Caki2 (cell line): ENCODE measurements at places on chromosomes 11 and 22. TPM values are rescaled to one million over a fixed set of nuclear protein-coding genes. Genes with fewer than 3 reads are reported as not detected.

DNA sequence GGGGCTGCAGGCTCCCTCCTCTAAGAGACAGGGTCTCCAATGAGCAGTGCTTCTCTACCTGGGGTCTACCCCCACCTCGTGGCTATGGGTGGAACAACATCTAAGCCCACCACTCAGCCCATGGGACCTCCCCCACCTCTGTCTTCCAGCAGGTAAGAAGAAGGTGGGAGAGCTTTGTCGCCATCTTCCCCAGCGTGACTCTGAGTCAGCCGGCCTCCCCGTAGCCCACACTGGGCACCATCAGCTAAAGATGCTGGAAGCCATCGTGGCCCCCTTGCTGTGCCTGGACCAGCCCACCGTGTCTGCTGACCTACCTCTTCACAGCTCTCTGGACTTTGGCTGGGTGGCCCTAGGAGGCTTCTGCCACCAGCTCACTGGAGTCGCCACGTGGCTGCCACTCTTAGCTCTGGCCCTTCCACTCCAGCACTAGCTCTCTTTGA is 944 bp downstream of the C11orf86 start:
- no peak for DNase-seq

The CEP126 gene
- total RNA-seq = 0.46 and 0.54 TPM in 2 replicates

The PIH1D2 gene
- 0.49 and 11.4 TPM in 2 replicates for total RNA-seq

DNA sequence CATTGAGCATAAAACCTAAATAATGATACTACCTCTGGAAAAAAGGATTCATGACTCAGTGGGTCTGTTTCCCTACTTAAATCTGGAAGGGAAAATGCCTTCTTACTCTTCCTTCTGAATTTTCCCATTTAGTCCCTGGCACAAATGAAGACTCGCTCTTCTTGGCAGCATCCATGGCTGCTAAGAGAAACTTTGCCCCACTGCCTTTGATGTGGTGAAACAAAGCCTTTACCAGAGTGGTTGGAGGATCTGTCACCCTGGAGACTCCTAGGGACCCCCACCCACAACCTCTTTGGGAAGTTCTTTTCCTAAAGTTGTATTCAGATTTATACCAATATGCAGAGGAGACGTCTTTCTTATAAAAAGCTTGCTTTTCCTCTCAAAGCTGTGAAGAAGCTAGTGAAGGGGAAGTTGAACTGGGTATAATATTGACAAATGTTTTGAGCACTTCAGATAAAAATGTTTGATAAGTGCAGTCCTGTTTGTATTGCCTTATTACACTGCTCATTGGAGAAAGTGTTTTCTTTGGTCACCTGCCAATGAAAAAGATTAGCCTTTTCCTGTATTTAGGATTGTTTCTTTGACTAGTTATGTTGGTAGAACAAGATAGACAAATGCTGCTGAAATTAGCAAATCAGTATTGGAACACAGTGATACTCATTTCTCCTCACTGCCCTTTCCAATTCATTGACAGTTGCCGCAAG is 77.3 kb downstream of the ARFGAP2 start:
- no peak for DNase-seq

The APOBEC3A gene
- not detected in 2 replicates for total RNA-seq

- no peak for DNase-seq
Measured at GRCh38 chr11:133326849-133327248, 205.5 kb downstream of the OPCML start.

The IGLL1 gene
- total RNA-seq = not detected in 2 replicates

The PATE2 gene
- not detected in 2 replicates for total RNA-seq

- no peak for DNase-seq
Measured at GRCh38 chr11:35583126-35583525, 35.1 kb upstream of the FJX1 start.

GRCh38 chr22:27433099-27433498 is 368.5 kb downstream of the MN1 start:
- DNase-seq = no peak

GRCh38 chr22:26109686-26110315 is 59.5 kb upstream of the SEZ6L start:
- no peak for DNase-seq

The RFPL1 gene
- total RNA-seq = not detected in 2 replicates

The CASP1 gene
- not detected in 2 replicates for total RNA-seq

DNA sequence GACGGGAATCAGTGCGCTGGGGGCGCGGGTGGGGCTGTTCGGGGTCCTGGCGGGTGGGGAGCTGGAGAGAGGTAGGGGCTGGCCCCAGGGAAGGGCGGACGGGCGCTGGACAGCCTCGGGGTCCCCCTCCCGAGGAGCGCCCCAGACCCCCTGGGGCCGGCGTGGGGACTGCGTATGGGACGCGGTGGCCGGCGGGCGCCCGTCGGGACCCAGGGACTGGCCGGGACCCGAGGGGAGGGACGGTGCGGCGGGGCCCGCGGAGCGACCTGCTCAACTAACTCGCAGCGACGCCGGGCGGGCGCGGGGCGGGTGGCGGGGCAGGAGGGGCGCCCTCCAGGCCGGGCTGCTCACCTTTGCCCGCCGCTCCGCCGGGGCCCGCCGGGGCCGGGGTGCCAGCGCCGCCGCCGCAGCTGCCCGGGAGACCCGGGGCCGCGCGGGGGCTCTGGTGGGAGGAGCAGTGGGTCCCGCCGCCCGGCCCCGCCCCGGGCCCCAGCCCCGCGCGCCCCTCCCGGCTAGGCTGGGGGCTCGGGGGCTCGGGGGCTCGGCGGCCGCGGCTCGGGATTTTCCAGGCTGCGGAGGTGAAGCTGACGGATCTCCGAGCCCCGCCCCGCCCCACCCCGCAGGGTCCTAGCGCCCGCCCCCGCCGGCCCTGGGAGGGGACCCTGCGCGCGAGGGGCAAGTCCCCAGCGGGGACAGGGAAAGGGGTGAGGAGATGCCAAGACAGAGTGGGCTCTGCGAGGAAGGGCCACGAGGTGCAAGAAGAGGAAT is 12.3 kb downstream of the STARD10 start:
- DNase-seq = no peak

The NLRP14 gene
- not detected in 2 replicates for total RNA-seq

The PGR gene
- not detected in 2 replicates for total RNA-seq

GRCh38 chr11:23310276-23310675 is 450.0 kb upstream of the CCDC179 start:
- no peak for DNase-seq

The MALAT1 gene
- total RNA-seq = 107 and 234 TPM in 2 replicates

The NPTXR gene
- total RNA-seq = 6.2 and 6.7 TPM in 2 replicates

- no peak for DNase-seq
Measured at GRCh38 chr11:16225623-16226022, 130.7 kb downstream of the SOX6 start.

DNA sequence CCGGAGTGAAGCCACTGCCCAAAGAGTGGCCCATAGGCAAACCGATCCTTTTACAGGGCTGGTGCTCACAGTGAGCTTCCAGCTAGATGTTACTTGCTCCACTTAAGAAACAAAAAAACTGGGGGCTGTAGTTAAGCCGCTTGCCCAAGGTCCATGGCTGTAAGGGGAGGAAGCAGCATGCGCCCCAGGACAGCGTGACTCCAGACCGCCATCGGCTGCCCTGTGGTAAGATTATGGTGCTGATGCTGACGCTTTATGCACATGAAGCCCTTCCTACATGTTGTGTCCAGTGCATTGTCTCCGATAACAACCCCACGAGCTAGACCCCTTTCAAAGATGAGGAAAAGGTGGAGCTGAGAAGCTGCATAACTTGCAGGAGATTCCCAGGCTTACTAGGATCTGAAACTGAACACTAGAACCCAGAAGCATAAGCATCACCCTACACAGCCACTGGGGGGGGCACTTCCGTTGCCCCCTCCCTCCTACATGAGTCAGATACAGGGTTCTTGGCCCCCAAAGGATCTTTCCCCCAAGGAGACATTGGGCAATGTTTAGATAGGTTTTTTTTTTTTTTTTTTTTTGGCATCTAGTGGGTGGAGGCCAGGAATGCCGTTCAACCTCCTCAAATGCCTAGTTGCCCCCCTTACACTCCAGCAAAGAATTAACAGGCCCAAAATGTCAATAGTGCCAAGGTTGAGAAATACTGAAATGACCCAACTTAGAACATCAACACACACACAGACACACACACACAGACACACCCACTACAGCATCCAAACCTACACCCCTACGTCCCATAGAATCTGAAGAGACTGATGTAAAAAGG is 53.9 kb downstream of the MN1 start:
- DNase-seq = no peak

- DNase-seq = no peak
Measured at GRCh38 chr22:49728570-49729271, 99.0 kb downstream of the BRD1 start.

The MISFA gene
- total RNA-seq = not detected in 2 replicates

DNA sequence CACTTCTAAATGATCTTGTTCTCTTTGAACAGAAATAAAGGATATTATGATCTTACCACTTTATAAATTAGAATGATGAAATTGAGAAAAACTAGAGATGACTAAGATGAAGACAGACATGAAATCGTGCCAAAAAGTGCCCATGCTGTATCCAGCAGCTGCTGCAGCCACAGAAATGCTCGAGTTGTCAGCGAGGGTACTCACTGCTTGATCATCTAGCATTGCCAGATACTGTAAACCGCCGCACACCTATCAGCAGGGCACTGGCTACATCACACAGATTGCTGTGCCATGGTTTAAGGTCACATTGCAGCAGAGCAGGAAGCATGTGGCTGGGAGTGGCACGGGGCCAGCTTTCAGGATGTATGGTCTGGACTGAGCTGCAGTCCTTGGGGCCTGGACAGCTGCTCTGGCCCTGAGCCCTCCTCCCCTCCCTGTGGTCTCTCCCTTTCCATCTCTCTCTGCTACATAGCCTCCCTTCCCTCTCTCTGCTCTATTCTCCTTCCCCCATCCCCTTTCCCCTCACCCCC is 51.0 kb upstream of the SEPTIN5 start:
- peak; percentile 2 for DNase-seq

The ART5 gene
- total RNA-seq = 3.5 and 4.9 TPM in 2 replicates

DNA sequence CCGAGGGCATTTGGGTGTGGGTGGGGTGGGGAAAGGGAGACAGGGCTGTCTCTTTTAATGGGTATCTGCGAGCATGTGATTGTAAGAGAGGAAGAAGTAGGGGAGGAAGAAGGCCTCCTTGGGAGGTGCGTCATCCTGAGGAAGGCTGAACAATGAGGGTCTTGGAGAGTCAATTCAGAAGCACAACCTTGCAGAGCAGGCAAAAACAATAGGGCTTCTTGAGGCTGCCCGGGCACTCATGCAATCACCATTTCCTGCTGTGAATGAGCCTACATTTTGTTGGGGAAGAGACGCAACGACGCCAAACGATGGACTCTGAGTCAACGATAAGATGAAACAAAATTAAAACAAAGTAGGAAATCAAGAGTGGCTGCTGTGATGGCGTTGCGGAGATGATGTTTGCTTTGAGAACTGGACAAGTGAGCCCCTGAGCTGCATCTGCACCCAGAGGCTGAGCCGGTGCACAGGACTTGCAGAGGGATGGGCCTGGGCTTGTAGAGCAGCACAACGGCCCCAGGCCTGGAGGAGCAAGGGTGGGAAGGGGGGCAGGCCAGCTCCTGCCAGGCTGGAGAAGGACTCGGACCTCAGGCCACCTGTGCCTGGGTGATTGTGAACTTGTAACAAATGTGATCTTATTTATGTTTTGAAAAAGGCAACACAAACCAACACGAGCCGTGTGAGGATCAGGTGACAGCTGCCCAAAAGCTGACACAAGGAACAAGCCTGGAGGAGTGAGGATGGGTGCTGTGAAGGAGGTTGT is 92.3 kb upstream of the B3GAT1 start:
- DNase-seq = no peak

GRCh38 chr11:71252269-71252769 is at the start of gene SHANK2:
Gene SHANK2, minus strand, starts transcription at chr11:71252577. Its CDS starts 105,251 bp downstream, at chr11:71147326.
- DNase-seq = no peak

The TPBGL gene
- total RNA-seq = not detected in 2 replicates

- peak; percentile 25 for DNase-seq
Measured at GRCh38 chr11:2194877-2195755, 23.5 kb upstream of the TH start.

The ZDHHC13 gene
- total RNA-seq = 14.2 and 18.0 TPM in 2 replicates

- no peak for DNase-seq
Measured at GRCh38 chr11:31822175-31822926, 11.2 kb upstream of the PAX6 start.

The RTN4RL2 gene
- total RNA-seq = not detected in 2 replicates

DNA sequence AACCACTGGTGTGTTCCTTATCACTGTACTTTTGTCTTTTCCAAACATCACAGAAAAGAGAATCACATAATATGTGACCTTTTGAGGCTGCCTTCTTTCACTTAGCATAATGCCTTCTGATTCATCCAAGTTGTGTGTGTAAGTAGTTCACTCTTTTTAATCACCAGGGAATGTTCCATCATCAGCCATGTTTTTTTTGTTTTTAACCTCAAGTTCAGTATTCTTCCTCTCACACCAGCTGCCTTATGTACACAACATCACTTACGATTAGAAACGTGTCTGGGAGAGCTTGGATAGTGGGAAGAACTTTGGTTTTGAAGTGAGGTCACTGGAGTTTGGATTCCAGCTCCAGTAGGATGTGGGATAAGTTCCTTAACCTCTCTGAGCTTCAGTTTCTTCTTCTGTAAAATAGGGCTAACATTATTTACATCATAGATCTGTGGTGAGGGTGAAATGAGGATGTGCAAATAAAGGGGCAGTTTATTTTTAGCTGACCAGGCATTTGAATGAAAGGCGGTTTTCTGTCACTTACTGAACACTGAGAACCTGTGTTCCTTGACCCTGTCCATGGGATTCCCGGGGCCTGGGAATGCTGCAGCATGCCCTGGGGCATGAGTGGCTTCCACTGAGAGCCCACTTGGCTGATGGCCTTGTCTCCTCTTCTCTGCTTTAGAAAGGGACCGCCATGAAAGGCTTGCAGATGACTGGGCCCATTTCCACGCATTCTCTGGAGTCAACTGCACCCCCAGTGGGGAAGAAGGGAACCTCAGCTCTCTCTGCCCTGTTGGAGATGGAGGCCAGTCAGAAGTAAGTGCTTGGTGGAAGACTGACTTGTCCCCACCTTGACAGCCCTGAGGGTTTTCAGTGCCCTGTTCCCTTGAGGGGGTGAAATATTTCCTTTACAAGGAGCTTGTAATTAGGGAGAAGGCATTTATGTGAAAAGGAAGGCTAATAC is 92.6 kb downstream of the DEPDC5 start:
- DNase-seq = no peak

GRCh38 chr11:103483996-103484395 is 374.8 kb downstream of the DYNC2H1 start:
- DNase-seq = no peak

DNA sequence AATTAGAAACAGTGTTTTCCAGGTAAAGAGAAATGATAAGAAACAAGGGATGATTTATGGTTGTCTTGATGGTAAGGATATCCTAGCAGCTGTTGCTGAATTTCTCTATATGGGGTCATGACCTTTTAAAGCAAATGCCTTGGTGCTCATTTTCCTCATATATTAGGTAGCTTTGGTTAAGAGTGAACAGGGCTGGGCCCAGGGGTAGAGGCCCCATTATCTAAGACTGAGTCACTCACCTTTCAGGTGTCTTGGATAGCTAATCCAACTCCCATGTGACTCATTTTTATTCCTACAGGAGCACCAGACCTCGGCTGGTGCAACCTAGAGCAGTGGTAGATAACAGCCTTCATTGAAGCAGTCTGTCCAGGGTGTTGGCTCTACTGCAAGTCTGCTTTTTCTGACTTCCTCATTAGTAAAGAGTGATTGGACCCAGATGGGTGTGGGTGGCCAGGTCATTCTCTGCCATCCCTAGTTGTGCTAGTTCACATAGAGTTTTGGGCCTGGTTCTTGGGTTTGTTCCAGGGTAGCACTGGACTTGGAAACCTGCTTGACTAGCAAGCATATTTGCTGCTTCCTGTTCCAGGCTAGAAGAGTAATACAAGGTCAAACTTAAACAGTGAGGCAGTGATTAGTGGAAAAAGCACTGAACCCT is 37.4 kb downstream of the CTNND1 start:
- DNase-seq = peak; percentile 65

The PAMR1 gene
- total RNA-seq = not detected in 2 replicates

- DNase-seq = no peak
Measured at GRCh38 chr11:8327761-8328192, 64.1 kb upstream of the LMO1 start.
